ENCODE measurements at places on chromosomes 5 and 9. TPM values are rescaled to one million over a fixed set of nuclear protein-coding genes. Genes with fewer than 3 reads are reported as not detected.
A peak's percentile ranks its signal among the peaks of the same experiment; 100 is the strongest.

The GALNT12 gene
- 38.5 TPM for total RNA-seq

The AGXT2 gene
- total RNA-seq: not detected

The PCDHGA1 gene
- total RNA-seq: 0.57 TPM

The SPINK4 gene
- not detected for total RNA-seq

The CCDC192 gene
- total RNA-seq: 1.2 TPM

DNA sequence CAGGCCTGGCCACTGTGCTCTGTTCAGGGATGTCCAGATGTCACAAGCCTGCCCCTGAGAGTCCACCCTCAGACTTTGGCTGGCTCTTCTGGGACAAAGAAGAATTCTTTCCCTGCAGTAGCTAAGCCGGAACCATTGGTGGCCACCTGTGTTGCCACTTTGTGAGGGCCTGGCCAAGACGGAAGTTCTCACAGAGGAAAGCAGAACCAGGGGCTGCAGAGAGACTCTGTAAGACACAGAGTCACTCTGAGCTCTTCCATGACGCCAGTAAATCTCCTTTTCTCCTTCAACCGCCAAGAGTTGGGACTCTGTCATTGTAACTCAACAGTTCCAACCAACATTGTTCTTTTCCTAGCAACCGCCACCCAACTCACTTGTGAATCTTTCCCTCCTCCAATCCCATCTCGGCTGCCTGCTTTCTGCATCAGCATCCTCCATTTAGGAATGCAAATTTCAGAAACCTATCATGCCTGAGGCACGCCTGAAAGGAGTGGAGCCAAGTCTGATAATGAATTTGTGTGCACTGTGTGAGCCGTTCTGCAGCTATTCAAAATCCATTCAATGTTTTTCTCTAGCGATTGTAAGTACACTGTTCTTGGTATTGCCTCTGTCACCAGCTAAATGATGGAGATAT lies 37.8 kb upstream of the ATP6V1G1 start:
- no peak for DNase-seq

DNA sequence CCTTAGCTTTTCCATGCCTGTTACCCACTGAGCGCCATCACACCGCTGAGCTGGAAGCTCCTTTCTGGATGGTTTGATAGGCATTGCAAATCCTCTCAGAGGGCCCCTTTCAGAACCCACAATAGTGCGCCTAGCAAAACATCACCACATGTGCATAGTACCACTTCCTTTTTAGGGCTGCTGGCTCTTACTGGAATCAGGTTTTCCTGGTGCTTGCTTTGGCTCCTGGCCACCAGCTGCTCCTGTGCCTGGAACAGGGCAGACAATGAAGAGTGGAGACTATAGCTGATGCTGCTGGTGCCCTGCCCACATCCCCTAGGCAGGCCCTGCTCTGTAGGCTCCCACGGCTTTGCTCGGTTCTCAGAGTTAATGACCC lies 163.6 kb upstream of the SEMA6A start:
- DNase-seq: no peak

- no peak for DNase-seq
Measured at GRCh38 chr5:153402550-153402949, 87.9 kb upstream of the GRIA1 start.

GRCh38 chr9:76902395-76902794 lies 3.5 kb downstream of the PRUNE2 start:
- DNase-seq: no peak

GRCh38 chr9:104936291-104936690 lies 8.3 kb upstream of the ABCA1 start:
- DNase-seq: no peak

DNA sequence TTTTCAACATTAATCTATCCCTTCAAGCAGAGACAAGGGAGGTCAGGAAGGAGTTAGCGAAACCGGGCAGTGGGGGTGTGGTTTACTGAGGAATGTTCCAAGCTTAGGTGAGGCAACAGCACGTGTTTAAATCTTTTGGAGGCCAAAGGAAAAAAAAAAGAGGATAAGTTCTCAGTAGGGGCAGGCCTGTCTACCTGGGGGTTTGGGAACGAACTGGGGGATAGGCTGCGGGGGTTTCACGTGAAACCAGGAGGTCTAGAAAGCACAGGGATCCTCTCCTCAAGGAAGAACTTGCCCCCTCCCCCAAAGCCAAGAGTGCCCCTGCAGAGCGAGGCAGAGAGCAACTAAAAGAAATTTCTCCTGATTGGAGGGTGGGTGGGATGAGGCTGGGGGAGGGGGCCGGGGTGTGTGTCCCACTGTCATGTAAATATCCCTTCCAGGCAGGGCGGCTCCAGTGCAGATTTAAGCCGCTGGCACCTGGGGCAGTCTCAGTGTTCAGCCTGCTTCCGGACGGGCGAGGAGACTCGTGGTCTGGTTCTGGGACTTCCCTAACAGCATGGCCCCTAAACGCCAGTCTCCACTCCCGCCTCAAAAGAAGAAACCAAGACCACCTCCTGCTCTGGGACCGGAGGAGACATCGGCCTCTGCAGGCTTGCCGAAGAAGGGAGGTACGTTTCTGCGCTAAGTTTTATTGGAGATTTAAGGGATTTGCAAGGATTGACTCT lies 5.5 kb upstream of the SET start:
- peak; percentile 82 for DNase-seq

DNA sequence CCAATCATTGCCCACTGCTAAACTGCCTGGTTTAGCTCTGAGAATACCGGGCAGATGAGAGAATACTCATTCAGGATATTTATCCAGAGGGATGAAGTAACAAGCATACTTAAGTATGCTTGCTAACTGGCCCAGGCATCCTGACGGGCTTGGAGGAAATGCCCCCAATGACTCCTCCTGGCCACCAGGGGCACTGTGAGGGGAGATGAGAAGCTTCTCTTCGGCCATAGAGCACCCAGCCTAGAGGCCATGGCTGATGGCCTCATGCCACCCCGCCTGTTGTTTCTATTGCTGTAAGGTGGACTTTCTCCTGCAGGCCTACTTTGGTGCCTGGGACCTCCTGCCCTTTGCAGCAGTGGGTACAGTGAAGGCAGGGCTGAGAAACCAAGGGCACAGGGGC lies 134.5 kb upstream of the FSTL4 start:
- no peak for DNase-seq

DNA sequence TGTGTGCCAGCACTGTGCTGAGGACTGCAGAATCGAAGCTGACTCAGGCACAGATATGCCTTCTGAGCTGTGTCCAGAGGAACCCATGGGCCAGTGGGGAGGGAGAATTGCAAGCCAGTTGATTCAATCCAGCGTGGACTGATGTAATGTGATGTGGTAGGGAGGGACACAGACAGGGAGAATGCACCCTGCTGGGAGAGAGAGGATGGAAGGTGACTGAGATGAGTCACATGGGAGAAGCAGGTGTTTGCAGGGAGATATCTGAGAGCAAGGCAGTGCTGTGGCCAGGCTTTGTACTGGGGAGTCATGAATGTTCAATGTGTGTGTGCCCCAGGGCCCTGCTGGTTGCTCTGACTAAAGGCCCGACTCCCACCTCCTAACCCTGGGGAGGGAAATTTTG lies 75.7 kb downstream of the IRX1 start:
- no peak for DNase-seq

DNA sequence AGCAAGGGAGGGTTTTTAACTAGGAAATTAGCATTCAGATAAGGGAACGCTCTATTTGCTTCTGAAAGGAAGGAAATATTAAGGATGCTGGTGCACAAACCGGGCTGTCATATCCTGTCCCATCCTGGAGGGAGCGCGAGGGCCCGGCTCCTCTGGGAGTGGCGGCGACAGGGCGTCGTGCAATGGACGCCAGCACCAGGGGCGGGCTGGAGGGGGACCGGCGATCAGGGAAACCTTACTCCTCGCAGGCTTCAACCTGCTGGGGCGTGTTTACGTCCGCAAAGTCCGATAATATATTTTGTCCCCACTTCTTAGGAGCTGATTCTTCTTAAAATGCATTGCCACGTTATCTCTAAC lies 197.1 kb upstream of the TBCA start:
- DNase-seq: no peak

DNA sequence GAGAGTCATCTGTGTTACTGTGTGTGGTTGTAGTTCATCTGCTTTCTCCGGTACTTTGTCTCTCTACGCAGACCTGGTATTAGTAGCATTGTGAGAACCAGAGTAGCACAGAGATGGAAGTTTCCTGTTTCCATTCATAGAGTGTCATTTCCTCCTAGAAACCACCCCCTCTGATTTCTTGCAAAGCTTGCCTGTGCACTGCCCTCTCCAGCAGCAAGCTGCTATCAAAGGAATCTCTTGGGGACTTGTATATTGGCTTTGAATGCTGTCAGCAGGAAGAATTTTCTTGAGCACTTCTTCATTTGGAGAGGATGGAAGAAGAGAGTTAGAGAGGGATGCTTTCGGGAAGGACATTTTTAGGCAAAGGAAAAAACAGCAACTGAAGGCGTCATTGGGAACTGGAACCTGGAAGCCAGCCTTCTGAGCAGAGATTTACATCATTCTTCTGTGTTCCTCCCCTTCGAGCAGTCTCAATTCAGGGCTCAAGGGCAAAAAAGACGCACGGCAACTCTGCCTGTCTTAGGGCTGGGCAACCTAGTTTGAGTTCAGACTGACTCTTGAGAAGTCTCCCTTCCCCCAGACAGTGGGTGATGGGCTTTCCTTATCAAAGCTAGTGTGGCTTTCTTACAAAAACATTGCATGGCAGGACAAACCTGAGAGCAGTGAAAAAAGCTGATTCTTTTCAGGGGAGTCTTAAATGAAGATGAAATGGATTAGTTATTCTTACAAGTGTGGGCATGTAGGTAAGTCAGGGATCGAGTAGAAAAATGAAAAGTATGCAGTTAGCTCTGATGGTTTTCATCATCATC lies 226.3 kb downstream of the AOPEP start:
- DNase-seq: no peak

DNA sequence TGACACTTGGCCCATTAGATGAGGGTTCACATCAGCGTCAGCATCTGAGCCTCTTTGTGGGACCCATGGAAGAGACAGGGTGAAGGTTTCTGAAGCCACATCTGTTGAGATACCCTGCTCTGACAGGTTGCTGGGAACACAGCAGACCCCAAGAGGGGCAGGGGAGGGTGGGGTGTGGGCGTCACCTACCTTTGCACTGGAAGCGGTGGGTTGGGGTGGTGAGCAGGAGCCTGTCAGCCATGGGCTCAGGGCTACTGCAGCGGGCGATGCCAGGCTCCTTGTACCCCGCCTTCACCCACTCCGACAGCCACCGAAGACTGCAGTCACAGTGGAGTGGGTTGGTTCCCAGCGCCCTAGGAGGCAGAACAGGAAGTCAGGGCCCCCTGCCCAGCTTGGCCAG lies 131.5 kb upstream of the PANK3 start:
- DNase-seq: peak; percentile 19

DNA sequence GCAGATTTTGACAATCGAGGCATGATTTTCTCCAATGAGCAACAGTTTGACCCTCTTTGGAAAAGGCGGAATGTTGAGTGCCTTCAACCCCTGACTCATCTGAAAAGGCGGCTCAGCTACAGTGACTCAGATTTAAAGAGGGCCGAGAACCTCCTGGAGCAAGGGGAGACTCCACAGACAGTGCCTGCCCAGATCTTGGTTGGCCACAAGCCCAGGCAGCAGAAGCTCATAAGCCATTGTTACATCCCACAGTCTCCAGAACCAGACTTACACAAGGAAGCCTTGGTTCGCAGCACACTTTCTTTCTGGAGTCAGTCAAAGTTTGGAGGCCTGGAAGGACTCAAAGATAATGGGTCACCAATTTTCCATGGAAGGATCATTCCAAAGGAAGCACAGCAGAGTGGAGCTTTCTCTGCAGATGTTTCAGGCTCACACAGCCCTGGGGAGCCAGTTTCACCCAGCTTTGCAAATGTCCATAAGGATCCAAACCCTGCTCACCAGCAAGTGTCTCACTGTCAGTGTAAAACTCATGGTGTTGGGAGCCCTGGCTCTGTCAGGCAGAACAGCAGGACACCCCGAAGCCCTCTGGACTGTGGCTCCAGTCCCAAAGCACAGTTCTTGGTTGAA lies 13.6 kb downstream of the PTPDC1 start:
- no peak for DNase-seq

DNA sequence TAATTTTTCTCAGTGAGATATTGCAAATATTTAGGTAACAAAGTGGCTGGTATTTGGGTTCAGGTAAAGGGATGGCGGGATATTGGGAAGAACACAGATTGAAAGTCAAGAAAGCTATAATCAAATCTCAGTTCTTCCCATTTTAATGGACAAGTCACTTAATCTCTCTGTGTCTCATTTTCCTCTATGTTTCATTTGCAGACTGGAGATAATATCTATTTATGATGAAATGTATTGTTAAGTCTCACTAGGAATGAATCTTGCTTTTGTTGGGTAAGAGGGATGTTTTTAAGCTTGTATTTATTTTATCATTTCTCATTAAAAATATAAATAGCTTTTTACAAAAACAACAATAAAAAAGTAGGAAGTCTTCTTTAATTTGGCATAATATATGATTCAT lies 175.4 kb downstream of the ISL1 start:
- no peak for DNase-seq

DNA sequence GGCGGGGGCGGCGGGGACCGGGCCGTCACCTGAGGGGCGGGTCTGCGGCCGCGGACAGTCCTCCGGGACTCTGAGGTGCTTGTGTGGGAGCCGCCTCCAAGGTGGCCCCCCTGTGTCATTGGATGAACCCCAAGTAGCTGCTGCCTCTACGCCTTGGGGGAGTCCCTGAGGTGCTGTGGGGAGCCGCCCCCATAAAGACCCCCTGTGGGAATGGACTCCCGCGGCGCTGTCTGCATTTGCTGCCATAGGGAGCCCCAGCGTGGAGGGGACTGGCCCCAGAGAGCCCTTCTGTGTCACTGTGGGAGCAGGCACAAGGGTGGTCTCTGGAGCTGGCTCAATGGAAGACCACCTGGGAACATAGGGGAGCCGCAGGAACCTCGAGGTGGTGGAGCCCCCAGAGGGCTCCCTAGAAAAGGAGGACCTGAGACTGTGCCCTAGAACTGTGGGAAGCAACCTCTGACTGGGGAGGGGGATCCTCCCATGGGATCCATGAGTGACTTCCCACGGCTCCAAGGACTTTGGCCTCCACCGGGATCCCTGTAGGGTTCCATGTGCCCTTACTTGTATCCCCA lies 412 bp downstream of the PHF24 start:
- DNase-seq: no peak

DNA sequence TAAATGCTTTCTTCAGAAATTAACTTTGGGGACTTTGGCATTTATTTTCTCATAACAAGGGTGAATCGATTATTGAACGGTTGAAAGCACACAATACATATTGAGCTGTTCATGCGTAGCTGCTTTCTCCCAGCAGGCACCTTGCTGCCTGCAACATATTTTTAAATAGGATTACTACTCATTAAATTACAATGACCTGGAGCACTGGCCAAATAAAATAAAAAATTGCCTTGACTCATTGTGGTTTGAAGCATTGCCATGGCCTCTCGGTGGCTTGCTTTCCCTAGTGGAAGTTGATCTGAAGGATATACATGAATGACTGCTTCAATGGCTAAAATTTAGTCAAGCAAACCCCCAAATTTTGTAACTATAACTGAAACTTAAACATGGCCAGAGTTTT lies 181.6 kb upstream of the NUDT12 start:
- DNase-seq: no peak

- DNase-seq: no peak
Measured at GRCh38 chr9:131530546-131530919, 530 bp downstream of the UCK1 start.
